ENCODE measurements at places on chromosomes 12 and 14.

- no peak for DNase-seq
Observed at GRCh38 chr12:6347367-6348338, 5.8 kb upstream of the TNFRSF1A start.

DNA sequence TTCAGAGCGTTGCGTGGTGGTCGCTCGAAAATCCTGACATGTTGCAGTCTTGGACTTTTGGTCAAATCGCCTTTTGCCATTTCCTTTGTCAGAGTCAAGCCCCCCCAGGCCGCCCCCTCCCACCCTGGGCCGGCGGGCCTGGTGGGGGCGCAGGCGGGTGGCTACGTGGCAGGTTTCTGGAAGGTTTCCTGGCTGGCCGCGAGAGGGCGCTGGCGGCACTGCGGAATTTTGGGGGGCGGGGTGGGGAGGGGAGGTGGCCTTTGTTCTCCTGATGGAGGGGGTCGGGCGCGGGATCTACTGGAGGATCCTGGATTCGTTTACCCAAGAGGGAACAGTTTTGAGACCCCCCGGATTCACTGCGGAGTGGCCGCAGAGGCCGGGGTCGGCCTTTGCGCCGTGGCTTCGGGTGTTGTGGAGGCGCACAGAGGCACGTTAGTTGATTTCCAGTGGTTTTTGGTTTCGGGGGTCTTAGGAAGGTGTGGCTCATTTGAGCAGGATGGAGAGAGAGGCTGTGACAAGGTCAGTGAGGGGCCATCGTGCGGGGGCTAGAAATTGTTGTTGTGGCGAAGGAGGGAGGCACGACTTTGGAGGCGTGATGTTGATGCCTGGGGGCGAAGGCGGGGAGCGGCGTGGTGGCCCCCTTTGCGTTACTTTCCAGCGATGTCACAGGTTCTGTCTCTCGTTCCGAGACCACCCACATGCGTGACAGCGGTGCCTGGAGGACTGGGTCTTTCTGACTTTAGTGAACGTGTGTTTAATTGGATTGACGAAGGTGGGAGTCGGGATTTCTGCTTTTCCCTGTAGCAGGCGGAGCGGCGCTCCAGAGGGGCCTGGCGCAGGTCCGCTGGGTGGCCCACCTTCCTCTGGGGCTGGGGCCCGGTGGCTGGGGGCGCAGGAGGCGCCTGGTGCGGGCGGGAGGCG is 1.4 kb downstream of the MEG3 start:
- no peak for DNase-seq

DNA sequence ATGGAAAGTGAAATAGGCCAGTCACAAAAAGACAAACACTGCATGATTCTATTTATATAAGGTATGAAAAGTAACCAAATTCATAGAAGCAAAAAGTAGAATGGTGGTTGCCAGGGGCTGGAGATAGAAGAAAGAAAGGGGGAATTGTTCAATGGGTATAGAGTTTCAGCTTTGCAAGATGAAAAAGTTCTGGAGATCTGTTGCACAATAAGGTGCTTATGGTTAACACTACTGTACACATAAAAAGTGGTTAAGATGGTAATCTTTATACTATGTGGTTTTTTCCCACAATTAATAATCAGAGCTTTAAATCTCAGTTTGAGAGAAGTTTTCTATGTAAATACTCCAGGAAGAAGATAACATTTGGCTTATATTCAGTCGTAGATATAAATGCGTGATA is 73.4 kb downstream of the SLC38A4 start:
- DNase-seq = no peak

DNA sequence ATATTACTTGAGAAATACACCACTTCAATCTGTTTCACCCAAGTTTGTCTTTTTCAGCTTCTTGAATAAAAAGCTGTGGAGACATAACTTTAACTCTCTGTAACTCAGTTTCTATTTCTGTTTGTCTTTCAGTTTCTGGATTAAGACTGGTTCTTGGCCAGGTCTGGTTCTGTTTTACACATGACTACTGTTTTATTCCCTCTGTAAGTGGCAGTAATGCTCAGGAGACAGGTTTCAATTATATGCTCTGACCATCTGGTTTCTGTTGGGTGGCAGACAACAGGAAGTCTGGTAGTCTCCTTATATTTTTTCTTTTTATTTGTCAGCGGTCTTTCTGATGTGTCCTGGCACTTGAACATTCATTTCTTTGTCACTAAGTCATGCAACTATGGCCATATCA is 102.9 kb downstream of the RPS29 start:
- no peak for DNase-seq

DNA sequence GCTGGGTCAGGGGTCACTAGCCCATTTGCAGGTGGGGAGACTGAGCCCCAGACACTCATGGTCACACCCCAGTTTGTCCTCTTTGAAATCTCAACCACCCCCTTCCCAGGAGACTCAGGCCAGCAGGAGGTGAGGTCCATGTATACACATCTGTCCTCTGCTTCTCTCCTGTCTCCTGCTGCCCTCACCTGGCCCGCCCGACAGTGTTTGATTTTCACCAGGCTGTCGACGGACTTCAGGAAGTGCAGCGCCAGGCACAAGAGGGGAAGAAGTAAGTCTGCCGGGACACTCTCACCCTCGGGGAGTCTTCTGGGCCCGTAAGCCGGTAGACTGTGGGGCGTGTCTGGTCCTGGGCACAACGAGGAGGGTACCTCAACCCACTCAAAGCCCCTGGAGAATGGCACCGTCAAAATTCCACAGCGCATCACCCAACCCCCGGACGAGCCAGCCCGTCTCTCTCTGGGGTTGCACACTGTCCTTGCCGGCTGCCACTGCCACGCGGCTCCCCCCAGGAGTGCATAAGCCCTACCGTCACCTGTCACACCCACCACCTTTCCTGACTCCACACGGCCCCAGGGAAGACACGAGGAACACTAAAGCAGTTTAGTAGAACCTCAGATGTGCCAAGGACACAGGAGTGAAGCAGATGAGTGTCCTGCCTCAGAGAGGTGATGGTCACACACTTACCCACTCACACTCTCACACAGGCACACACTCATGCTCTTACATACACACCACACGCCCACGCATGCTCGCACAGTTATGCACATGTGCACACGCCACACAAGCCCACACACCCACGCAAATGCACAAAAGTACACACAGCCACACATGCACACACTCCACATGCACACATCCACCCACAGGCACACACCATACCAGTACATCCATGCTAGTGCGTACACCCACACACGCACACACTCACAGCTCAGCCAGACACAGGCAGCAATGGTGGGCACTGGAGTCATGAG is 13.1 kb upstream of the SIVA1 start:
- DNase-seq = no peak
